Activated naive CD8-positive, alpha-beta T cell treated with anti-CD3 and anti-CD28 coated beads, Interleukin-2, amount 10 ng/mL, durations not matched to agents 7 days and 5 days (primary cell): ENCODE measurements at places on chromosomes 4 and X. TPM values are rescaled to one million over a fixed set of nuclear protein-coding genes. Genes with fewer than 3 reads are reported as not detected.

DNA sequence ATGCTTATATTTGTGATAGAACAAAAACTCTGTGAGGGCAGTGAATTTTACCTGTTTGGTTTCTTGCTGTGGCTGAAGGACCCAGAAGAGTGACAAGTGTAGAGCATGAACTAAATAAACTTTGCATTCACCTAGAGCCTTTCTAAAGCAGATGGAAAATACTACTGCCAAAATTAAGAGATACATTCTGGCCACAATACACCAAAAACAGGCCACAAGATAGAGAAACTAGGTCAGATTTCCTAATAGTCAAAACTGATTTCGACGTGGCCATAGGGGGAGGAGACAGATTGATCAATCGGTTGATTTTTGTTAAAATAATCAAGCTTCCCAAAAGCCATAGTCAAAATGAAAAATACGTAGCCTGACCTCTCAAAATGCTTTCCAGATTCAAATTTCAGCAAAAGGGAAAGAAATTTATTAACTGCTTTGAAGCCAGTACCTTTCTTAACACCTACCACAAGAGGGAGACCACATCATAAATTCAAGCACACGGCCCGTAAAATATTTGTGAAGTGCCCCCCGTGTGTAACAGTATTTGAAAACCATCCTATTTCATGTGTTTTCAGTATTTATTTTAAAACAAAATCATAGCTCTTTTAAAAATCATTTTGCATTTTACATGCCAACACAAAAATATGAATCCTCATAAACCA lies 132.4 kb downstream of the CORIN start:
- no peak for DNase-seq

GRCh38 chr4:173318648-173319211 lies 15.4 kb downstream of the HMGB2 start:
- DNase-seq, result no peak

DNA sequence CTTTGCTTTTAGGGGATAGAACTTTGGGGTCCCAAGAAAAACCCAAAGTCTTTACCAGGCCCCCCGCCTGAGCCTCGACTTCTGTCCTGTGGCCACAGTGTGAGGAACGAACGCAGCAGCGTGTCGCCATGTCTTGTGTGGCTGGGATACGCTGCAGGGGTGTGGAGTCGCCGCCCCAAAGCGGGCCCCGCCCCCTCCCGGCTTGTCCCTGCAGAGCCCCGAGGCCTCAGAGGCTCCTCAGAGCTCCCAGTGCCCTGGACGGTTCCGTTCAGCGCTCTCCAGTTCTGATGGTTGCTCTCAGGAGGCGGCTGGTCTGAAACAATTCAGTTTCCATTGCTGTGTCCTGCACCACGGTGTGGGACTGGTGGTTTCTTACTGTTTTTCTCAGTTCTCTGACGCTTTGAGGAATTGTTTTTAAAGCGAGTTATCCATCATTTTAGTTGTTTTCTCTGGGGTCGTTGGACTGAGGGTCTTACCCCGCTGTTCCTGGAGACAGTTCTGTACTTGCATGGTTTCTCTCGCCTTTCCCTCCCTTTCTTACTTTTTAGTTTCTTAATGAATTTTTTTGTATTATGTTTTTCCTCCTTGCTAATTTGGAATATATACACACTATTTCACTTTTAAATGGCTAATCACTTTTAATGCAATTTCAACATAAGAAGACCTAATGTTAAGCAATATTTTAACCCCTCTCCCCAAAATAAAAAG lies 1.6 kb upstream of the IDUA start:
- peak; percentile 81 for DNase-seq

- no peak for DNase-seq
Measured at GRCh38 chr4:59805176-59805575, 1395.0 kb upstream of the ADGRL3 start.

CLDN34 gene
- total RNA-seq, result not detected
